AG10803 (cell line): ENCODE measurements at places on chromosomes 4 and X.
A peak's percentile ranks its signal among the peaks of the same experiment; 100 is the strongest.

DNA sequence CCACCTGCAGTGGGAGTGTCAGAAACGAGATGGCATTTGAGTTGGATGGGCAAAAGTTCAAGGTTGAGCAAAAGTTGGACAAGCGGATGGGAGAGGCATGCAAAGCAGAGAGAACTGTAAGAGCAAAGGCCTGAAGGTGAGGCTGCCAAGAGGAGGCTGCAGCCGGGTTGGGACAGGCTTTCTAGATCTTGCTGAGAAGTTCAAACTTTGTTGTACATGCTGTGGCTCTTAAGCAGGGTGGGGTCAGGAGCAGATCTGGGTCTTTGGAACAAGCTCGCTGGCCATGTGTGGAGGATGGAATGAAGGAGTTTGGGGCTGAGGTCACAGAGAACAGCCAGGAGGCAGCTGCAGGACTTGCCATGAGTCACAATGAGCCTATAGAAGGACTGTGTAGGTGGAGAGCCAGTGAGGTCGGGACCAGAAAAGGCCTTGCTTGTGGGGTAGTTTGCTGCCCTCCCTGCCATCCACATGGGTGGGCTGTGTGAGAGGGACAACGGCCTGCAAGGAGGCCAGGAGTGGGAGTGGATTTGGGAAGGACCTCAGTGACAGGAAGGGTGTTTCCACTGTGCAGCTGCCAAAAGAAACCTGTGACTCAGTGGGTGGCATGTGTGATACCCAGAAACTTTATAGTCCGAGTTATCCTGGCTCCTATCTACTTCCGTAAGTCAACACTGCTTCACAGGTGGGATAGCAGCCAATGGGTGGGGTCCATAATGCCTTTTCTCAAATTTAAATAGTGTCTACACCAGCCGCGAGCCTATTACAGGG is 210.4 kb downstream of the MID1IP1 start:
- no peak for DNase-seq

- peak; percentile 88 for DNase-seq
These were observed 257.7 kb downstream of the RAPGEF2 start for GRCh38 chr4:159360549-159360948.

DNA sequence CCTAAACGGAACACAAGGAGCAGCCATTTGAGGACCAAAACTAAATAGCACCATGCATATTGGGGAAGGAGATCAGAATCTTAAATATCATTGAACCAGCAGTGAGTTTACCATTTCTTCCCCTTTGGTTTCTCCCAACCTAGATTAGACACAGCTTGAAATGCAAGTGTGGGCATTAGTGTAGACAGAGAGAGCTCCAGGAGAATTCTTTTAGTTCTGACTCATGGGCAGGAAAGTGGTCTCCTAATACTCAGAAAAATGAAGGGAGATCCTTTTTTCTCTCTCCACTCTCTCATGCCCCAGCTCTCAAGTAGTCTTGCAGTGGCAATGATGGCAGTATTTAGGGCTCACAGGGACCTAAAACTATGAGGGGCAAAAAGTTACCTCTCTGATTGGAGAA is 567.9 kb downstream of the INPP4B start:
- DNase-seq, result peak; percentile 2

DNA sequence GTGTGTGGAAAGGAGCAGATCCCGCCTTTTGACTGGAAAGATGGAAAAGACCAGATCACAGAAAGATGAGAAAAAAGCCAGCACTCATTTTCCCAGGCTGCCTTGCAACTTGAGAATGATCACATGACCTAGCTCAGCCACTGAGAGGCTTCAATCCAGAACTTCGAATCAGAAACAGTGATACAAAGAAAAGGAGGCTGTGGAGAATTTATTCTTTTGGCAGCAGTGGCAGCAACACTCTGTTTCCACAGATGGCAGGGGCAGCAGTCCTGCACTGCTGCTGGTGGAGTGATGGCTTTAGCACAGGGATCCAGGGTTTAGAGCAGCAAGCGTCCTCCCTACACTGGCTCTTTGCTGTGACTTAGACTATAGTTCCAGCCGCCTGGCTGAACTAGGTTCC is 77.8 kb upstream of the SH3RF1 start:
- no peak for DNase-seq

DNA sequence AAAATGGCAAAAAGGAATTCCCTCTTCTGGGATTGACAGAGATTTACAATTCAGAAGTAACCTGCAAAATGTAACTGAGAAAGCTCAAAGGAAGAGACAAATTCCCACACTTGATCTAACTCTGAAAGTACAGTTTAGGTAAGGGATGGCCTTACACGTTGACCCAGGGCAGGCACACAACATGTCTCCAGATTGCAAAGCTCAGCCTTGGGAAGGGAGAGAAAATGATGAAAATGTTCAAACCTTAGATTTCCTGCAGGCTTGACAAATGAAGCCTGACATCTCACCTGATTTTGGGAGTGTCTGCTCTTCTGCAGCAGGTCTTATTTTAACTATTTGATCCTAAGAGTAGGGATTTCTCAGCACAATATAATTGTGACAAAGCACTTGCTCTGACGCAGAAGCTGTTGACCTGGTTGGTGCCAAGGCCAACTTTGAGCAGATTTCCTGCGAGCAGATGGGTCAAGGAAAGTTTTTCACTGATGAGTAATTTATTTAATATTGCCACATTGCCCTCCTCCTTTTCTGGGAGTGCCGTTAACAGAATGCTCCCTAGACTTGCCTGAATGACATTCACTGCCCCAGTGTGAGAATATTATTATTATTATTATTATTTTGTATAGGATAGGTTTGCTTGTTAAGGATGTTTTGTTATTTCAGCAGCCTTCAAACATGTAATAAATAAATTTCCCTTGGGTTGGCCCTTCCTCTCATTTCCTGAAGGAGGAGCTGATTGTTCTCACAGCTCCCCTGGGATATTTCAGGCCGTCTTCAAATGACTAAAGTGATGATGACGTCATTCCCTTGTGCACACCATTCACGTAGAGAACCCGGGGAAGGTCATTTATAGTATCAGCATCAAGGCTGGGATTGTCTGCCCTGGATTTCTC is 157.1 kb downstream of the VEGFC start:
- peak; percentile 84 for DNase-seq
